ENCODE measurements at places on chromosomes 6 and 20. TPM values are rescaled to one million over a fixed set of nuclear protein-coding genes. Genes with fewer than 3 reads are reported as not detected.

Gene TSPO2
- not detected for total RNA-seq

Gene CST5
- total RNA-seq = not detected

Gene GSTA3
- not detected for total RNA-seq

Gene ADGRF1
- 52.7 TPM for total RNA-seq

Gene TSPYL4
- total RNA-seq = 1.4 TPM

Gene GRM4
- 1.2 TPM for total RNA-seq

Gene MBOAT1
- 14.7 TPM for total RNA-seq

Gene GNRH2
- not detected for total RNA-seq

Gene CCN2
- total RNA-seq = 157 TPM

Gene ZC2HC1B
- total RNA-seq = not detected

Gene IPCEF1
- total RNA-seq = 0.20 TPM

Gene LY6G5B
- not detected for total RNA-seq

Gene CDH4
- total RNA-seq = 3.5 TPM

Gene GDAP1L1
- 0.37 TPM for total RNA-seq

Gene PRDM13
- total RNA-seq = 1.9 TPM

Gene FLRT3
- total RNA-seq = 56.1 TPM

Gene ZSCAN9
- total RNA-seq = 11.3 TPM

Gene WFDC10B
- not detected for total RNA-seq

Gene ENPP4
- 2.3 TPM for total RNA-seq

Gene STMND1
- total RNA-seq = not detected

Gene RHAG
- total RNA-seq = not detected

Gene ULBP3
- total RNA-seq = 9.4 TPM

Gene PTCHD4
- 16.2 TPM for total RNA-seq

Gene DCDC2
- total RNA-seq = 5.4 TPM

Gene TFAP2C
- 7.6 TPM for total RNA-seq

Gene ANGPT4
- not detected for total RNA-seq

Gene CRISP1
- not detected for total RNA-seq

Gene MCCD1
- not detected for total RNA-seq

Gene FABP7
- total RNA-seq = 0.54 TPM

Gene PRR18
- not detected for total RNA-seq

Gene LY6G6F
- not detected for total RNA-seq

Gene FRK
- 5.1 TPM for total RNA-seq

Gene ADGB
- not detected for total RNA-seq

Gene DEFB132
- total RNA-seq = not detected

Gene SCRT2
- not detected for total RNA-seq

Gene SLPI
- total RNA-seq = 1.5 TPM

Gene SERAC1
- total RNA-seq = 6.5 TPM

Gene AKAP12
- total RNA-seq = 31.4 TPM

Gene HLA-DOB
- not detected for total RNA-seq

Gene ZBTB46
- total RNA-seq = 9.6 TPM

Gene SLC13A3
- 0.26 TPM for total RNA-seq

Gene OR12D3
- not detected for total RNA-seq

Gene SIRPA
- 50.7 TPM for total RNA-seq

Gene ELOVL4
- 3.0 TPM for total RNA-seq

Gene C6orf15
- total RNA-seq = not detected

Gene MYH7B
- total RNA-seq = not detected

Gene HCRTR2
- total RNA-seq = not detected

Gene HLA-DQB1
- not detected for total RNA-seq

Gene GPSM3
- total RNA-seq = 3.4 TPM

Gene HLA-DQB2
- not detected for total RNA-seq

Gene RIPOR3
- total RNA-seq = 0.47 TPM
